ENCODE measurements at places on chromosomes 2 and 18. TPM values are rescaled to one million over a fixed set of nuclear protein-coding genes. Genes with fewer than 3 reads are reported as not detected.

The IMMT gene
- total RNA-seq = 83.1 TPM

The MRPL19 gene
- 55.6 TPM for total RNA-seq

The SOWAHC gene
- total RNA-seq = 7.3 TPM

The HOXD9 gene
- 0.06 TPM for total RNA-seq

GRCh38 chr18:50870138-50870845 is 8.6 kb upstream of the ME2 start:
- DNase-seq = peak; percentile 89

DNA sequence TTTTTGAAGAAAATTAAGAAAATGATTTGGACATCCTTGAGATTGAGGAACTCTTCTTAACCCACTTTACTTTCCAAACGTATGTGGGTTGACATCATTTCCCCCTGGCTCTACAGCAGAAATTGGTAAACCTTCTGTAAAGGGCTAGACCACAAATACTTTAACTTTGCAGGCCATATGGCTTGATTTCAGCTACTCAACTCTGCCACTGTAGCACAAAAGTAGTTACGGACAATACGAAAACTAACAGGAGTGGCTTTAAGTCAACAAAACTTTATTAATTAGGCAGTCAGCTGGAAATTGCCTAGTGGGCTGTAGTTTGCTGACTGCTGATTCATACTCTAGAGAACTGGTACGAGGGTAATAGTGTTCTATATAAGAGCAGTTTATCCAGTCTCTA is 83.2 kb upstream of the DTNB start:
- DNase-seq = no peak

DNA sequence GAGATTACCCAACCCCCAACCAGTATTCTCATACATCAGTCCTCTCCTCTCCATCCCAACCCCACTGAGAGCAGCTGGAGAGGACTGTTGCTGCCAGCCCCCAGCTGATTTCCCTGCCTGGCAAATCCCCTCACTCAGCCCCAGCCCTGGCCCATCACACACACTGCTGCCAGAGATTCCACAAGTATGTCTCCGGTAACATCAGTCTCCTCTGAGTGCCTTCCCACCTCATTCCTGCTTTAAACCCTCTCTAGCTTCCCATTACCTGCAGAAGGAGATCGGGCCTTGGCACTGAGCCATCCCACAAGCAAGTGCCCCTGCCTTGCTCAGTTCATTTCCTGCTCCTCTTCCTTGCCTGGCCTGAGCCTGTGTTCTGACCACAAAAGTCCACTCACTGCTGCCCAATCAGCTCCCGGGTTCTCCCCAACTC is 50.6 kb upstream of the ZFP36L2 start:
- DNase-seq = peak; percentile 29

DNA sequence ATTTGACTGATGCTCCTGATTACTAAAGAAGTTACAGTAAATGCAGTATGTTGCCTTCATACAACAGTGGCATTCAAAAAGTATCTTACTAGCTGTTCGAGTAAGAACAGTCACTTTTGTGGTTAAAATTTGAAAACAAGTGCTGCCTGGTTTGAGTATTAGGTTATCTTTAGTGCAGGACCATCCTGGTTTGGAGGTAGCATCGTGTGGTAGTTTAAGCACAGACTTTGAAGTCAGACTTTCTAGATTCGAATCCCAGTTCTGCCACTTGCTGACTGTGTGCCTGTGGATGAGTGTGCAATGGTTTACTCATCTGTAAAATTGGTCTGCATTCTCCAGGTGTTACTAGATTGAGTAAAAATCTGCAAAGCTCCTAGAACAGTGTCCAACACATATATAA is 96.8 kb downstream of the SGPP2 start:
- DNase-seq = no peak

GRCh38 chr2:204046145-204046544 is 109.6 kb downstream of the ICOS start:
- DNase-seq = no peak

DNA sequence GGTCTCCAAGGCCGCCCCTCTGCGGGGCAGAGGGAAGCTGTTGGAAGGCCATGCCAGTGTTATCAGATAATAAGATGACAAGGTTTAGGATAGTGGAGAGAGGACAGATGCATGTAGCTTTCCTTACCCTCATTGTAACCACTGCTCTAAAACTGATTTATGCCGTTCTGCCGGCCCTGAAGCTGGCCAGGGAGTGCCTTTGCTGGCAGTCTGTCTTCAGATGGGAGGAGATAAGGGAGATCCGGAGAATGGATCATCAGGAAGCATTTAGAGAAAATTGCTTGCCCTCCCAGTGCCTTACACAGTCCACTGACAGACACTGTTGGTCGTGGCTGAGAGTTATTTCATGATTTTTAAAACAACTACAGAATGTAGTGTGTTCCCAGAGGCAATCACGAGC is 35.4 kb upstream of the MYO3B start:
- DNase-seq = no peak

DNA sequence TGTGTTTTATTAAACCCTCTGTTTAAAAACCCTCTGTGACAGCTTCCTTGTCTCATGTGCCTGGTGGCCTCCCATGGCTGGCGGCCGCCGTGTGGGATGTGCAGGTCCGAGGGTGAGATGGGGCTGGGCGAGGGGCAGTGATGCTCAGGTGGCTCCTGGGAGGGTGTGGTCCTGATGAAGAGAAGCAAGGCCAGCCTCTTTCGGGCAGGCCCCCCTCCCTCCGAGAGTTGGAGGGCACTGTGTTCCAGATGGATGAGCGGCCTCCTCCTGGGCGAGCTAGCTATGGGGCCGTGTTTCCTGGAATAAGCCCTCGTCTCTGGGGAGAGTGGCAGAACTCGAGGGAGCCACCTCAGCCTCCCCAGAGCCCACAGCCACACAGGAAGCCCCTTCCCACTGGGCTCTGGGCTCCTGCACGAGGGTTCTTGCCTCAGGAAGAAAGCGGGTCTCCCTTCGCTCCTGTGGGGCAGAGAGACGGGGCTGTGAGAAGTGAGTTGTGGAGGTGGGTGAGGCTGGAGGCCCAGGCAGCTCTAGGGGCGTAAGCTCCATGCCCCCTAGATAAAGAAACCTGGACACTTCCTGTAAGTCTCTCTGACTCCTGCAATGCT is 72.1 kb downstream of the ASB1 start:
- no peak for DNase-seq

DNA sequence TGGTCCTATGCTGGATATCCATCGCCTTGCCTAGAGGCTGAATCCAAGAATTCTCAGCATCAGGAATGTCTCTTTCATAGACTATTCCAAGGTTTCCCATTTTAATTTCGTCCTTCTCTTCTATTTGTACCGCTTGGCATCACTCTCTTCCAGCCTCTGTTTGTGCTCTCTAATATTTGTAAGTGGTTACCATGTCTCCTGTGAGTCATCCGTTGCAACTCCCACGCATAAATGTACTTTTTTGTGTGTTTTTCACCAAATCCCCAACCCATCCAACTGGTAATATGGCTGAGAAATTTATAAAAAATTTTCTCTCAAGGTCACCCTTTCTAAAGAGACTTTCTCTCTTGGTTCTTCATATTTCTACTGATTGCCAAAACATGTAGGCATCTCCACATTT is 21.8 kb downstream of the COLEC12 start:
- peak; percentile 82 for DNase-seq

DNA sequence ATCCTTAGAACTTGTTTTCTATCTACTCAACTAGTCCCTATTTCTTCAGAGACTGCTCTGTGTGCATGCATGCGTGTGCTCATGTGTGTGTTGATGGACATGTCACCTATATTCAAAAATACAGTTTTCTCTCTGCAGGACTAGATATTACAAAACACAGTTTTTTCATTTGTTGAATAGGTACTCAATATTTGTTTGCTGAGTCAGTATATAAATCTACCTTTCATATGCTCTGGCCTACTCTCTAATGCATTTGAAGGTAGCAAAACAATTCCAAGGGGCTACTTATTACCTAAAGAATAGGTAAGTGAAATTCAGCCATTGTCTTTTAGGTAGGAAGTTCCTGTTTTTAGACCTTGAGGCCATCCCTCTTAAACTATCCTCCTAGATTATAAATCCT is 8.6 kb upstream of the UBE2E3 start:
- DNase-seq = no peak

GRCh38 chr18:65990944-65991708 is 240.3 kb downstream of the CDH7 start:
- DNase-seq = peak; percentile 50

DNA sequence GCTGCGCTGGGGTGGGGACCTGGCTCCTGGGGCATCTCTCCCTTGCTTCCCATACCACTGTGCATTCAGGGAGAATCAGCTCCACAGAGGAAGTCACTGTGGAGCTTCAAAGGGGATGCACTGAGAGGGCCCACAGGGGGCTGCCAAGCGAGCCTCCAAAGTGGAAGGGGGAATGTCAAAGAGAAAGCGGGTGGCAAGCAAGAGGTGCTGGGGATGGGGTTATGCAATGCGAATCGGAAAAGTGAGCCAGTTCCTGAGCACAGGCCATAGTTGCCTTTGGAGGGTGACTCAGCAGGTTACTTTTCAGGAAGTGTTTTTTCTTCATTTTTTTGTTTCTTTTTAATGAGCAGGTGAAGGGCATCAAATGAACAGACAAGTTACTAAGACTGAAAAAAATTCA is 17.6 kb downstream of the PMAIP1 start:
- no peak for DNase-seq

DNA sequence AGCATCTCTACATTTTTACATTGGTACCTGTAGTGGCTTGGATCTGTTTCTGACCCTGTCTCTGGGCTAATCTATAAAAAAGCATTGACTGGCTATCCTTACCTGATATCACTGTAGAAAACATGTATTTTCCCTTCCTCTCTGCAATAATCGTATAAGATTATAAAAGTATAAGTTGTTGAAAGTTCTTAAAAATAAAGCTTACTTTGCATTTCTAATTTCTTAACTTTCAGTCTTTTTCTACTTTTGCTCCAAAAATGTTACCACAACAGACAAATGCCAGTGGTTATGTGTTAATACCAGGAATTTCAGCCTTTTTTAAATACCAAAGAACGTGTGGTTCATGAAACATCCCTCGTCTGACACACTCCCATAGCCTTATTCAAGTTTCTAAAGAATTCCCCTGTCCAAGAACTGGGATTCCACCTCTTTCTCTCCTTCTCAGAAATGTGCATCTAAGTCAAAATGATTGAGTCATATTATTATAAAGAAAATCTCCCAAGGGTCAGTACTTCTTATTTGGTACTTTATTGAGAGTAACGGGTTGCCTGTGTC is 28.5 kb upstream of the ACKR3 start:
- DNase-seq = no peak

GRCh38 chr2:38267270-38267925 is 109.7 kb downstream of the ATL2 start:
- DNase-seq = no peak

DNA sequence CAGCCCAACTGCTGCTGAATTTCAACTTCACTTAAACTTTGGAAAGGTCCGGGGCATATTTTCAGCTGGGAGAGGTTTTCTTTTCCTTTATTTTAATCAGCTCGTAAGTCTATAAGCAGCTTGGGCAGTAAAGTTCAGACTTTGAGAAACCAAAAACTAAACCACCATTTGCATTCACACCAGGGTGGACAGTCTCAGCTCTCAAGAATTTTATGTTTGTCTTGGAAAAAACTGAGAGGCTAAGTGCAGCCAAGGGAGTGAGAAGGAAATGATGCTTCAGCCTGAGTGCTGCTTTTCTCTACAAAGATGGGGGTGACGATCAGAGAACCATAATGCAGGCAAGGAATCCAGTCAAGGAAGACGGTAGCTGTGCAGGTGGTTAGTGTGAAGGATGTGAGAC is 30.2 kb downstream of the MCFD2 start:
- DNase-seq = no peak

GRCh38 chr2:216216951-216217903 is 108.1 kb downstream of the XRCC5 start:
- peak; percentile 56 for DNase-seq

GRCh38 chr2:18084376-18084775 is 205.9 kb downstream of the KCNS3 start:
- DNase-seq = no peak

- DNase-seq = peak; percentile 51
These were observed 72.9 kb upstream of the SCG2 start for GRCh38 chr2:223674998-223675609.

GRCh38 chr18:10286580-10287150 is 167.8 kb upstream of the APCDD1 start:
- DNase-seq = no peak

DNA sequence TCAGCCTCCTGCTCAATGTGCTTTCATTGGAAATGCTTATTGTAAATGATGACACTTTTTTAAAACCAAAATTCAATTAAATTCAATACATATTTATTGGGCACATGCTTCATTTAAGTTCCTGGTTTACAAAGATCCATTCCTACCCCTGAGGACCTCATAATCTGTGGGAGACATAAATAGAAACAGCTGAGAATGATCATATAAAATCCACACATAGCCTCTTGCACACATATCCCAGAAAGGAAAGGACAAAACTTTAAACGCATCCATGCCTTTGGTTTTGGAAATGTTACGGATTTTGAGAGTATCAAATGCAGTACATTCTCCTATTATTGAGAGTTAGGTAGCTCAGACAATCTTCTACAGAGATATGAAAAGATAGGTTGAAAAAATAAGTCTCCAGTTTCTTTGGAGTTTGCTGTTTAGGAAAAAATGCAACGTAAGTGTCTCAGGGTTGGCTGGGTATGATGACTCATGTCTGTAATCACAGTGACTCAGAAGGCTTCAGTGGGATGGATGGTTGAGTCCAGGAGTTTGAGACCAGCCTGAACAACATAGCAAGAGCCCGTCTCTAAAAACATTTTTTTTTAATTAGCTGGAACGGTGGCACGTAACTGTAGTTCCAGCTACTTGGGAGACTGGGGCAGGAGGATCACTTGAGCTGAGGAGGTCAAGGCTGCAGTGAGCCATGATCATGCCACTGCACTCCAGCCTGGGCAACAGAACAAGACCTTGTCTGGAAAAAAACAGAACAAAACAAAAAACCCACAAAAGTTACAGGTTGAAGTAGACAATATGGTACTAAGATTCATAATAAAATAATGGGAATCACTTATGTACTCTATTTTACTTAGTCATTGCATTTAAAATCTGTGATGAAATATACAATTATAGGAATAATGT is 3.9 kb upstream of the PRELID3A start:
- DNase-seq = peak; percentile 86

DNA sequence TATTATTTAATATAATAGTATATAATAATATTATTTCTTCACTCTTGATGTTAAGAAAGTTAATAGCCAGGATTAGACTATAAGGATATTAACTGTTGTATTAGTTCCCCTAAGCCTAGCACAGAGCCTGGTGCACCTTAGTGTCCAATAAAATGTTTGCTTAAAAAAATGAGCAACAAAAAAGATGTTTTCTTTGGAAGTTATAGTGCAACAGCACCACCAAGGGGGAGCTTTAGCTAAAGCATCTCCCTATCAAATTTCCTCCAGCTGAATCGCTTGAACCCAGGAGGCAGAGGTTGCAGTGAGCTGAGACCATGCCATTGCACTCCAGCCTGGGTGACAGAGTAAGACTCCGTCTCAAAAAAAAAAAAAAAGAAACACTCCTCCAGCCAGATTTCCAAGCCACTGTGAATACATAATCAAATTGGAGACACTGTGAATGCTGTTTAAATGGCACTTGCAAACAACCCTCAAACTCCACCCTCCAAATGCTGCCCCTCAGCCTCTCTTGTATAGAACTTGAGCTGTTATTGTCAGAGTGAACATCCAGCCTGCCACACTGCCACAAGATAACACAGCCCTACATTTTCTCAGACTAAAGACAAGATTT is 221.9 kb downstream of the DYM start:
- DNase-seq = peak; percentile 44

GRCh38 chr2:112627060-112628040 is 18.4 kb upstream of the SLC20A1 start:
- DNase-seq = peak; percentile 96

GRCh38 chr2:230915319-230915718 is 9.7 kb downstream of the GPR55 start:
- DNase-seq = no peak

- no peak for DNase-seq
These were observed 276.2 kb downstream of the RNF144A start for GRCh38 chr2:7193457-7193856.
